Adrenal gland (tissue), 19 donors: ENCODE measurements at places on chromosomes 4 and X.

DNA sequence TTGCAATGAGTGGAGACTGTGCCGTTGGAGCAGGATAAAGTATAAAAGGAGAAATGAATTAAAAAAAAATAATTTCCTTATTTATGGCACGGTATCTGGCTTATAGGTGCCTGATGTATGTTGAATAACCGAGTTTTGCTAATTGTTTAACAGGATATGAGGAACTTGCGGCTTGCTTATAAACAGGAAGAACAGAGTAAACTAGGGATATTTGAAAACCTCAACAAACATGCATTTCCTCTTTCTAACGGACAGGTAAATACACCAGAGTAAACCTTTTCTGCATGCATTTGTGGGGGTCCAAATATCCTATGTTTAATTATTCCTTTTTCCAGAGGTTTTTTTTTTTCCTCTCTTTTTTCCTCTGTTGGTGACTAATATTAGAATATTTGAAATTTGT, 36.8 kb downstream of the MTMR1 start:
- no peak for DNase-seq

- DNase-seq: no peak
Observed at GRCh38 chrX:46713672-46714490, 45.0 kb downstream of the SLC9A7 start.

DNA sequence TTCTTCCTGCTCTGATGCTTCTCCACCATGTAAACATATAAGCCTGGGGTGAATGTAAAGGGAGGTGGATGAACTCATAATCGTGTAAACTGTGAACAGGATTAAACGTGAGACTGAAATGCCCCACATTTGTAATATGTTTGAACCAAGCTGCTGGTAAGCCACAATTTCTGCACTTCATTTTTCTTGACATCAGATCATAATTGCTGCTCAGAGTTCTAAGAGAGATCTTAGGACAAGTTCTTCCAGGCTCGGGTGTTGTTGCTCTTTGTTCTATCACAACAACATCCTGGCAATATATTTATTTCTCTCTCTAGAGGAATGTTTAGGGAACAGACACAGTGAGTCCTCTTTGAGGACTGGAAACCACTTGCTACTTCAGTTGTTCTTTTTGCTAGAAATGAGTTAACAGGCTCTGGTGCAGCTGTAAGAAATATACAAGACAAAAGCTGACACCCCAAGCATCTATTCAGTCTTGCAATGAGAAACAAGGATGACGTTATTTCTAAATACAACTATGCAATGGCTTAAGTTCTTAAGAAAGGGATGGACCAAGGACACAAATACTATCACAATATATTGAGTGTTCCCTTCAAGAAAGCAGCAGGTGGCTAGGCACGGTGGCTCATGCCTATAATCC, 59.6 kb downstream of the LNX1 start:
- DNase-seq: no peak

GRCh38 chrX:5681159-5681558, 547.5 kb downstream of the NLGN4X start:
- no peak for DNase-seq

DNA sequence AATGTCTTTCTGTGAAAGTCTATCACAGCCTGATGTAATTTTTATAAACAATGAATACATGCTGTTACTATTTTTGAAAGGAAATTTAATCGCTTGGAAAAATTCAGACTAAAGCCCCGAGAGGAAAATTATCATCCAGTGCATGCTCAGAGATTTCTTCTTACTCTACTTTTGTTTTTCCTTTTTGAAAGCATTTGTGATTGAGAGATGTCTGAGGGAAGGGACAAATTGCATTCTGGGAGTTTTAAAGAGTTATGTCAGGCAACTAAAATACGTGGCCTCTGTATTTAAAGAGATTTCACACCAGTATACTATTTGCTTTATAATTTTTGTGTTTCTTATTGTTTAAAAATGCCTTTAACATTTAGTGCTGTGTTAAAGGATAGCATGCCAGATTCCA, 1.4 kb upstream of the ZFX start:
- no peak for DNase-seq

GRCh38 chr4:67437974-67438713, 107.2 kb downstream of the CENPC start:
- no peak for DNase-seq
